GM23338 (cell line): ENCODE measurements at places on chromosomes 2 and 18. TPM values are rescaled to one million over a fixed set of nuclear protein-coding genes. Genes with fewer than 3 reads are reported as not detected.

The IRS1 gene
- total RNA-seq, result 20.4 and 26.2 TPM in 2 replicates

The NABP1 gene
- total RNA-seq, result 4.9 and 5.2 TPM in 2 replicates

The APOB gene
- 0.56 and 0.62 TPM in 2 replicates for total RNA-seq

The CCDC138 gene
- 31.6 and 35.7 TPM in 2 replicates for total RNA-seq

The SMYD1 gene
- 0.07 TPM in 1 of 2 replicates, not detected in the other for total RNA-seq

The DUSP2 gene
- total RNA-seq, result 10.5 and 13.0 TPM in 2 replicates

The PRKRA gene
- total RNA-seq, result 63.8 and 67.1 TPM in 2 replicates

The CMPK2 gene
- total RNA-seq, result 0.12 and 0.56 TPM in 2 replicates

The ARHGAP28 gene
- 9.6 and 12.2 TPM in 2 replicates for total RNA-seq

The HDAC4 gene
- total RNA-seq, result 41.8 and 46.2 TPM in 2 replicates

The GCKR gene
- total RNA-seq, result not detected in 2 replicates

The TSPYL6 gene
- not detected in 2 replicates for total RNA-seq

The ABCG8 gene
- total RNA-seq, result 0.31 and 0.35 TPM in 2 replicates

The SPATS2L gene
- 118 and 146 TPM in 2 replicates for total RNA-seq
